Stimulated activated CD4-positive, alpha-beta T cell treated with anti-CD3 and anti-CD28 coated beads, TNF-alpha, amount 100 ng/mL, for 1 hour (primary cell): ENCODE measurements at places on chromosomes 5 and 9.

DNA sequence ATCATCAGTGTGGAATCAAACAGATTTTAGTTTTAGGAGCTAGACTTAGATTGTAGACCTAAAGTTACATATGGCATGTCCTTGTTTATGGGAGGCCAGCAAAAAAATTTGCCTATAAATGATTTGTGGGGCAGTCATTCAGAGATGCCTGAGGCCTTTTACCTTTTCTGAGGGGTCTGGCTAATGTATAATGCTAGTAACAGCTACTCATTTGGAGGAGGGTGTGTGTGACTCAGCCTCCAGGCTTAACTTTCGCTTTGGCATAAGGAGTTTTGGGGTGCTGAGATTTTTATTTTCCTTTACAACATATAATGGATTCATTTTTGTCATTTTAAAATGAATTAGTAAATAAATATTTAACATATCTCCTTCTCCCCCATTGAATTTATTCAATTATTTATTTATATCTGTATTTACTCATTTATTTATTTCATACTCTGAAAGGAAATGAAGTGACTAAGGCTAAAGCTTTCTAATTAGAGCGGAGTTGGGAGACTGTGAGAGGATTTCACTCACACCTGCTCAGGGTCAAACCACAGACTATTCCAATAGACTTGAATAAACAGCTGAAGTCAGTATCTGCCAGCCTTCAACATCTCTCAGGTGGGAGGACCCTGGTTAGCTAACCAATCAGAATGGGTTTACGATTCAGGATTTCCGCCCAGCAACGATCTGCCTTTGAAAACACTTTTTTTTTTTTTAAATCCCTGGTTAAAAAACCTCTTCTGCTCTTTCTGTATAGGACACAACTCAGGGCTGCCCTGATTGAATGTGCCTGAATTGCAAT lies 487.5 kb upstream of the SGCD start:
- DNase-seq = no peak

- DNase-seq = no peak
Measured at GRCh38 chr9:95211028-95211427, 106.5 kb downstream of the FANCC start.

- no peak for DNase-seq
Measured at GRCh38 chr5:15489571-15490235, 10.3 kb upstream of the FBXL7 start.

GRCh38 chr9:18331310-18331684 lies 142.7 kb upstream of the ADAMTSL1 start:
- no peak for DNase-seq

DNA sequence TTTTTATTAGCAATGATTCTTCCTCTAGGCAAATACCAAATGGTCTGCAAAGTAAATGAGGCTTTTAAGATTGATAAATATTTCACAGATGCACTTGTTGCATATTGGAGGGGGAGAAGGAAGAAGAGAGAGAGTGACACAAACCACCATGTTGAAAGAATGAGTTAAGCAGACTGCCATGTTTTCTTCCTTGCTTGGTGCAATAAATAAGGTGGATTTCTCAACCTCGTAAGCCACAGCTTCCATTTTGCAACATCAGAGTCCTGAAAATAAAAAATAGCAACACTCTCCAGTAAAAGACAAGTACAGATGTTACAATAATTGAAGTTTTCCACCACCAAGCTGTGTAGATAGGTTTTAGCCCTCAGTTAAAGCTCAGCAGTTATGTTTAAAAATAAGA lies 202.9 kb downstream of the SGCD start:
- DNase-seq = no peak

DNA sequence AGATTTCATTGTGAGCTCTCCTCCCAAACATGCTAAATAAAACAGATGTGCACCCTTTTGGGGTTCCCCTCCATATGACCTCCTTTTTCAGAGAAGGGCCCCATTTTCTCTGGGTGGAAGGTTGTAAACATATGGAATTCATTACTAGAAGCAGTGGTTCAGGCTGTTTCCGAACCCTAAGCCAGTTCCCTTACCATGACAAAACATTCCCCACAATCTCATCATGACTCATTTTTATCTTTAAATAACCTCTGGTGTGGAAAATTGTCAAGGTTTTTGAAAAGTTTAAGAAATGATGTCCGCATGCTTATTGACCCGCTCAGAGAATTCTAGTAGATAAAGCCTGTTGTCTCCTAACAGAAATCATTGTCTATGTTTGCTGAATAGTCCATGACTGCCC lies 127.3 kb upstream of the PIK3R1 start:
- no peak for DNase-seq

GRCh38 chr5:150454492-150455229 lies 5.1 kb upstream of the RPS14 start:
- no peak for DNase-seq
